Ammon's horn (tissue), 1 donor: ENCODE measurements at places on chromosomes 1 and 21.
A peak's percentile ranks its signal among the peaks of the same experiment; 100 is the strongest.

DNA sequence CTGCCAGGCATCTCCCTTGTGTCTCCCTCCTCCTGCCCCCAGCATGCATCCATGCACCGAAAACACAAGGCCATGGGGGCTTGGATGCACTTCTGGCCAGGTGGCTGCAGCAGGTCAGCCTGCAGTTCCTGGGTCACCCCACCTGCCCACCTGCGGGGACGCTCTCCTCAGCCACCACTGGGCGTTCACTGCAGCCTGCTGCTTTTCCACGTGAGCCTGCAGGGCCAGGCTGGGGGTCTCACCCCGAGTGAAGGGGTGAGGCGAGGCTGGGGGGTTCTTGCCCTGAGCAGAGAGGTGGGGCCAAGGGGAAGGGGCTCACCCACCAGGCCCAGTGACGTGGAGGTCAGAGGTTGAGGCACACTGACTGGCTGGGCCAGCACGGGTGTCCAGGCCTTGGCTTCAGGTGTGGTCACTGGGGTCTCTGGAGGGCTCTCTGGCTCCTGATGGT, 64.6 kb downstream of the WNT9A start:
- peak; percentile 1 for DNase-seq

GRCh38 chr1:223253916-223254315, 110.1 kb downstream of the SUSD4 start:
- no peak for DNase-seq

GRCh38 chr1:12437629-12438028, 180.4 kb downstream of the DHRS3 start:
- DNase-seq: no peak

DNA sequence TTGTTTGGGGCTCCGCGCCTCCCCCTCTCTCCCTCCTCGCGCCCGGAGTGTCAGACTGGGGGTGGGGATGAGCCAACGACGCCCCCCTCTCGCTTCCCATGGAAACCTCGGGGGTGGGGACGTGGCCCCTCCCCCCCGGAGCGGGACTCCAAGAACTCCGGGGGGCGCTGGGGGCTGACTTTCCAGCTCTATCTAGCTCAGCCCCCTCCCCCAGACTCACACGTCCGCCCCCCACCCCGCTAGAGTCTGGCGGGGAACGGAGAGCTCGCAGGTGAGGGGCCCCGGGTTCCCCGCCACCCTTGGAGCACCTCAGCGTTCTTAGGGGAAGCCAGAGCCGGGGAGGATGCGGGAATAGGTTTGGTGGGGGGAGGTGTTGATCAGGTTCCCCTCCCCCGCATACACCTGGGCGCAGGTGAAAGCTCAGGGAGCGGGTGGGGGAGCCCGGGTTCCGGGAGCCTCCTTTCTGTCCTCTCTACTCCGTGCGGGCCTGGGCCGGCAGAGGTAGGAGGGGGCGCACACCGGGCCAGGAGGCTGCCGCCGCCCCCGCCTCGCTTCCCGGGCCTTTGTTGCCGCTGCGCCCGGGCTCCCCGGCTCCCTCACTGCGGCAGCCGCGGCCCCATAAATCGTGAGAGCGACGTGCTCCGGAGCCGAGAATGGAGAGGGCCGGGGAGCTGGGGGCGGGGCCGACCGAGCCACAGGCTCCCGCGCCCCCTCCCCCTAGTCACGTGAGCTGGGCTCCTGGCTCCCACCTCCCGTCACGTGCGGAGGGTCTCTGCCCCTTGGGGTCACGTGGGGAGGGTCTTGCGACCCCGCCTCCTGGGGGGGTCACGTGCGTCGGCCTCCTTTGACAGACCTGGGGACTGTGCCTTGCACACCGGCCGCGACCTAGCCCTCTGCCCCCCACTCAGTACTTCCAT, 1.9 kb downstream of the EFNA3 start:
- no peak for DNase-seq

DNA sequence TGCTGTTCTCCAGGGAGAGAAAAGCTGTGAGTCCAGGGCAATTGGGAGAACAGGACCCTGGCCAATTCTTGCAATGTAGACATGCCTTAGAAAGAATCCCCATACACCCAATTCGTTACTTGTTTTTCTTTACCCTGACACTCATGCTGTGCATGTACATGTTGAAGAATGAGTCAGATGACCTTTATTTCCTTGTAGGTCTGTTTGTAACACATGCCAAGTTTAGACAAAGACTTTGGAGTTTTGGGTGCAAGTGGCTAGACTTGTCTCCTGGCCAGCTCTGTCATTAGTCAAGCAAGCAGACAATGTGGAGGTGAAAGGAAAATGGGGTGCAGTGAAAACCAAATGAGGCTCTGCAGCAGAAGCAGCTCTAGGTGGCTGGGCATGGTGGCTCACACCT, 38.1 kb downstream of the GNPAT start:
- no peak for DNase-seq

DNA sequence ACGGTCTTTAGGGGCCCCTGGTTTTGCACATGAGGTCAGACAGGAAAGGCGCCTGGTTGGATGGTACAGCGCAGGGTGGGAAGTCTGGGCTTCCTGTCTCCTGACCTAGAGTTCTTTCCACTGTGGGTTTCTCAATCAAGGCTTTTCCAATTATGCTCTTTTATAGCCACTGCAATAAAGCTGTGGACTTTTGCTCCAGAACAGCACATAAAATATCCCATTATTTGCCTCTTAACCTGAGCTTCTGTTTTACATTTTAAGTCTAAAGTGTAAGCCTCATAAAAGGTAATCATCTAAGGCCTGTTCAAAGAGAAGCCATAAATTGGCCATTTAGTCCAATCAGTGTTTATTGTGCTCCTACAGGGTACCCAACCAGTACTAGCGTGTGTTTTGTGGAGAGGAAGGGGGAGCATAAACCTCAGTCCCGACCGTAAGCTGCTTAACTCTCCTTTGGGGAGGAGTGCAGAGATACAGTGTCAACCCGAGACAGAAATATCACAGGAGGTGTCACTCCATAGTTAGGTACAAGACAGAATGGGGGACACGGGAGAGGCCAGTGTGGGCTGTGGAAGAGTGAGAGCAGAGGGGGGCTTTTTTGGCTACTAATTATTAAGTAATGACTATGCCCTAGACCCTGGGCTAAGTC, 270.0 kb downstream of the TRABD2B start:
- DNase-seq: no peak

DNA sequence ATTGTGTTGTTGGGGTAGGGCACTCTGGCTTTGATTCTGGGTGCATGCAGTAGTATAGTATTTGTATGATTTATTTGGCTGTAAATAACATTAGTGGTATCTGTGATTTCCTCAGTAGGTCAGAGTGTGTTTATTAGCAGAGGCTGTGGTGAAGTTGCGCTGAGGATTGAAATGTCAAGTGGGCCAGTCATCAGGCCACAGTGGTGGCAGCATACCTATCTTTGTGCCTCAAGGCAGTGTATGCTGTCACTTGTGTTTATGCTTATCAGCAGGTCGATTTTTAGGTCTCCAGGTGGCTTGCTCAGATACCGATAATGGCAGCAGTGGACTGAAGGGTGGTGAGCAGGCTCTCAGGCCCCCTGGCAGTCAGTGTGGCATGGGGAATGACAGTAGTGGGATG, 11.3 kb downstream of the LY9 start:
- no peak for DNase-seq

GRCh38 chr1:145874646-145875045, 11.0 kb downstream of the ANKRD35 start:
- no peak for DNase-seq

- no peak for DNase-seq
Measured at GRCh38 chr1:207883104-207883651, 27.7 kb downstream of the CD34 start.

- no peak for DNase-seq
Measured at GRCh38 chr1:248756151-248756550, 592 bp upstream of the LYPD8 start.

- DNase-seq: no peak
Measured at GRCh38 chr21:36236052-36236730, 79.6 kb downstream of the DOP1B start.

DNA sequence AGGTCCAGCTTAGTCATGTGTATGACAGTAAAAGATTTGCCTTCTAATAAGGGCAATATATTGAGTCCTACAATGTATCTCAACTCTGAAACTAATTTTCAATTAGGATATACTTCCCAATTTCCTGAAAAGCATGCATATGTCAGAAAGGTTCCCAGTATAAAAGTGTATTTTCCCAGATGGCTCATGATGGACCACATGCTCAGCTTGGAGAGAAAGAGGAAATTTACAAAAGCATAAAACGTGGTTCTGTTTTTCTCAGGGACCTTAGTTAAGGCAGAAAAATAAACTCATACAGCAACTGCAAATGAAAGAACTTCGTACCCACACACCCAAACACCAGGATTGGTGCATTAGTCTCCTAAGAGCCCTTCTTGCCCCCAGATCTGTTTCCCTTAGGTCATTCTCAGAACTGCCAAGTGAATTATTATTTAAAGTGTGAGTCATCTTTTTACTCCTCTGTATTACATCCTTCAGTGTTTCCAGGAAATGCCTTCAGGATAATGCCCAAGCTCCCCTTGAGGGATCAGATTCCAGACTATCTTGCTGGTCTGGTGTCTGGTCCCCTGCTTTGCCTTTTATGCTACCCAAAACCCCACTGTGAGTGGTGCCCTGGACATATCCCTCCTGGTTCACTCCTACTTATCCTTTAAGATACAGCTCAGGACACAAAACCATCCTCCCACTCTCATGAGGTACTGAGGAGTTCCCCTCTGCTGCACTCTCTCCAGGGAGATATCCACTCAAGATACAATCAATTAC, 57.4 kb downstream of the SSX2IP start:
- no peak for DNase-seq

GRCh38 chr1:213776969-213777368, 210.8 kb upstream of the PROX1 start:
- DNase-seq: no peak
